Ovary (tissue), 10 donors: ENCODE measurements at places on chromosomes 5 and 9. TPM values are rescaled to one million over a fixed set of nuclear protein-coding genes. Genes with fewer than 3 reads are reported as not detected.

The FOXD4L4 gene
- total RNA-seq = not detected

DNA sequence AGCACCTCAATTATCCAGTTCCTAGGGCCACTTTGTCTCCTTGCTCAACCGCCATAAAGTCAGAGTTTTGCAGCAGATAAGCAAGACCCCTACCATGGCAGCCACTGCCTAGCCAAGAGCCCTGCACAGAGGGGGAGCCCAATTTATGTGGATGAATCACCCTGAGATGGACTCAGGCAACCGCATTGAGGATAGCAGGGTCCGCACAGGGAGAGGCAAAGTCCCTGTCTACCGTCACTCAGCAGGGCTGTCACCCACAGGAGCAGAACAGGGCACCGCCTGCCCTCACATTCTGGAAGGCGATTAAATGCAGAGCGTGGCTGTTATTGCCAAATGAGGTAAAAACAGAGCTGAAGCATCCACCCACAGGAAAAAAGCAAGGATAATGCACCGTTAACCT lies 1.7 kb downstream of the FBP2 start:
- H3K27me3 ChIP-seq = no peaks in the 10 kb centered on the region
- no peaks in the 10 kb centered on the region for H3K36me3 ChIP-seq
- H3K4me3 ChIP-seq = no peak overlapping the region
- no peak overlapping the region for H3K27ac ChIP-seq
- DNase-seq = no peak

DNA sequence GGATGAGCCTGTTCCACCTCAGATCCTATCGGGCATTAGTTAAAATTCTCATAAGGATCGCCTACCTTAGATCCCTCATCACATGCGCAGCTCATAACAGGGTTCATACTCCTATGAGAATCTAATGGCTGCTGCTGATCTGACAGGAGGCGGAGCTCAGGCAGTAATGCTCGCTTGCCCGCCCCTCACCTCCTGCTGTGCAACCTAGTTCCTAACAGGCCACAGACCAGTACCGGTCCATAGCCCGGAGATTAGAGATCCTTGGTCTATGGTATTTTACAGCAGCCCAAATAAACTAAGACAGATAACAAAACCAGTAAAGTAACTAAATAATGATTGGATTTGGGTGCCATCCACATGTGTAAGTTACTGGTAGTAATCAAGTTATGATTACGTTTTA lies 17.5 kb downstream of the GOLPH3 start:
- no peak overlapping the region for H3K4me3 ChIP-seq
- H3K27ac ChIP-seq = no peak overlapping the region
- peaks cover 15% of the 10 kb centered on the region for H3K4me1 ChIP-seq

DNA sequence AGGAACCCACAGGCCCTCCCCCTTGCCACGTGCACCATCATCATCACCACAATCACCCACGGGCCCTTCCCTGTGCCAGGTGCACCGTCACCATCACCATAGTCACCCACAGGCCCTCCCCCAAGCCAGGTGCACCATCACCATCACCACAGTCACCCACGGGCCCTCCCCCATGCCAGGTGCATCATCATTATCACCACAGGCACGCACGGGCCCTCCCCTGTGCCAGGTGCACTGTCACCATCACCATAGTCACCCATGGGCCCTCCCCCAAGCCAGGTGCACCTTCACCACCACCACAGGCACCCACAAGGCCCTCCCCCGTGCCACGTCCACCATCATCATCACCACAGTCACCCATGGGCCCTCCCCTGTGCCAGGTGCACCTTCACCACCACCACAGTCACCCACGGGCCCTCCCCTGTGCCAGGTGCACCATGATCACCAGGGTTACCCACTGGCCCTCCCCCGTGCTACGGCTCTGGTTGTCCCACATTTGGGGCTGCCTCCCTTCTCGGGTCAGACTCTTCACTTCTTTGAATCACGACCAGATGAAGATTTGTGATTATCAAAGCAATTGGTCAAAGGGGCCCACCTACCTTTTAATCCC lies 69.1 kb upstream of the OLFM1 start:
- no peak overlapping the region for H3K4me3 ChIP-seq

The MEIKIN gene
- total RNA-seq = not detected

The NIPSNAP3A gene
- total RNA-seq = 17.4 TPM

The GGTA1 gene
- total RNA-seq = 3.2 TPM

GRCh38 chr5:130710596-130710995 lies 454.5 kb downstream of the HINT1 start:
- H3K27ac ChIP-seq = no peak overlapping the region
- H3K4me3 ChIP-seq = no peak overlapping the region
- no peaks in the 10 kb centered on the region for H3K4me1 ChIP-seq
